CD4-positive, alpha-beta T cell treated with Interferon gamma for 1 hour (primary cell): ENCODE measurements at places on chromosomes 1 and 21.

- peak; percentile 67 for DNase-seq
Measured at GRCh38 chr1:167601442-167602383, 28.3 kb upstream of the RCSD1 start.

DNA sequence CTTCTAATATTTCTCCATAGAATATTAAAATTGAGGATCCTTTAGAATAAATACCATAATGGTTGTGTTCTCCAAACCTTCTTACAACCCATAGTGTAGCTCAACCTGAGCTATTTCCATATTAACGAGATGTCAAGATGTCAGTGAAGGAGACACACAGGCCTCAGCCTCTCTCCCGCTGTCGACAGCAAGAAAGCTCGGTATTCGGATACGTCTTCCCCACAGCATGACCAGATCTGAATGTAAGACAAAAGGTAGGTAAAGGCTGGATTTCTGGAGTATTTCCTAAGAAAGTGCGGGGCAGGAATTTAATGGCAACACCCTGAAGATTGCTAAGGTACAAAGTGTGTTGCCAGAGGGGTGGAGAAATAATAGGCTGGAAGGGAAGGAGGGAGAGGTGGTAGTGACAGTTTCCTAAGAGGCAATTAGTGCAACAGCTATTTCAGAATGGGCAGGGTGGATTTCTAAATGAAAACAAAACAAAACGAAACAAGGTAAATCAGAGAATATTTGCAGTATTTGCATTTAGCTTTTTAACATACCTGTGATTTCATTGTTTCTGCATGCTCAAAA, 1.7 kb downstream of the ADSS2 start:
- DNase-seq, result no peak

DNA sequence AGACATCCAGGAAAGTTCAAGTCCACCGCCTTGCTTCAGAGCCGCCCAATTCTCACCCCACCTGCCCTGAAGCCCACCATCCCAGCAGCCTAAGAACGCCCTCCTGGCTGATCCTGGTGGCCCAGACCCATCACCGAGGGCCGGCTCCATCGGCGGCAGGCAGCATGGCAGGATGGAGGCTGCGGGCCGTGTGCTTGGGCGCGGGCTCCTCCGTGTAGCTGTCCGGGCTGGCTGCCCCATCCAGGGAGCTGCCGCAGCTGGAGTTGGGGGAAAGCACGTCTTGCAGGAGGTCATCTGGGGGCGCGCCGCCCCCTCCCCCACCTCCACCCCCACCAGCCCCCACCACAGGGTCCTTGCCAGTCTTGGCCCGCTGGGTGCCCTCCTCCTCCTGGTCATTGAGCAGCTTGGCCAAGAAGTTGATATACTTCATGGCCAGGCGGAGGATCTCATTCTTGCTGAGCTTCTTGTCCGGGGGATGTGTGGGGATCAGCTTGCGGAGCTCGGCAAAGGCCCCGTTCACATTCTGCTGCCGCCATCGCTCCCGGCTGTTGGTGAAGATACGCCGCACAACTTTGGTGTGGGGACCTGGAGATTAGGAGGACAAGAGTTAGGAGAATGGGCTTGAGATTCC, 12.3 kb downstream of the TAL1 start:
- DNase-seq, result no peak

DNA sequence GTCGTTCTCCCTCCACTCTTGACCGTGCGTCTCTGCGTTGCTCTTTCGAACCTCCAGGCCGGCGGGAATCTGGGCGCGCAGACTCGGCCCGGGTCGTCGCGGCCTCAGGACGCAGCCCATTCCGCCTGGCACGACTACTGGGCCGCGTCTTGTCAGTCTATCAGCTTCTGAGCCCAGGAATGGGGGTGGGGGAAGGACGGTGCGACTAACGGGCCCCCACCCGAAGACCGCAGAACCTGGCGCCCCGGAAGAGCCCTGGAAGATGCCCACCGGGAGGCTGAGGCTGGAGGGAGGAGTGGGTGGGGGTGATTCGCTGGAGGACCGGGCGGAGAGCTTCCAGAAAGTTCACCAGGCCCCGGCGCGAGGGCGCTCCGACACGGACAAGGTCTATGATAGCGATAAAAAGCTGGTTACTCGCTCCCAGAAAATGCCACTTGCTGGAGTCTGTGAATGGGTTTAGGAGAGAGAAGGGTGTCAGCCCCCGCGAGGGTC, 1.7 kb upstream of the DMRTA2 start:
- no peak for DNase-seq

- no peak for DNase-seq
Measured at GRCh38 chr1:9882296-9882944, 27.6 kb downstream of the CTNNBIP1 start.

DNA sequence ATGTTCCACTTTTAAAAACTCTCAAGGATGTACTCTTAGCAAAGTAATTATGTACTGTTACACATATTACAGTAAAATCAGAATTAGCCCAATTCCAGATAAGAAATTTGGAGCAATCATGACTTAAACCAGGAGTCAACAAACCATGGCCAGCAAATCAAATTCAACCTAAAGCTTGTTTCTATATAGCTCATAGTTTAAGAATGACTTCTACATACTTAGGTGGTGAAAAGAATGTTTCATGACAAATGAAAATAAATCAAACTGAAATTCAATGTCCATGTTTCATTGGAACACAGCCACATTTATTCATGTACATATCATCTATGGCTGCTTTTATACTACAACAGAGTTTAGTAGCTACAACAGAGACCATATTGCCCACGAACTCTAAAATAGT, 35.1 kb downstream of the FRRS1 start:
- DNase-seq, result no peak

- DNase-seq, result no peak
Measured at GRCh38 chr1:51924455-51924854, 45.9 kb upstream of the NRDC start.

DNA sequence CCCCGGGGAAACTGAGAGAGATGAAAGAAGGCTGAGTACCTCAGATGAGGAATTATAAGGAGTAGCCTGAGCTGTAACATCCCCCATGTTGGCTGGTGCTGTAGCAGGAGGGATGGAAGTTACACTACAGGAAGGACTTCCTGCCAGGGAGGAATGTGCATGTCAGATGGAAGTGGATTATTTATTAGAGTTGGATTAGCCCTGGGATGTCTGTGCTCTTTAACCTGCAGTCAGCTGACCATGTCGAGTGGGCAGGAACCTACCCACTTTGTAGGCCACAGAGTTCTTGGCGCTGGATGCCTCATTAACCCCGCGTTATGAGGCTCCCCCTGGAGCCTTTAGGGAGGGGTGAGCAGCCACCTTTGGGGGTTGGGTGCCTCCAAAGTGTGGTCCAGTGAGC, 757 bp upstream of the SEMA4A start:
- DNase-seq, result no peak

DNA sequence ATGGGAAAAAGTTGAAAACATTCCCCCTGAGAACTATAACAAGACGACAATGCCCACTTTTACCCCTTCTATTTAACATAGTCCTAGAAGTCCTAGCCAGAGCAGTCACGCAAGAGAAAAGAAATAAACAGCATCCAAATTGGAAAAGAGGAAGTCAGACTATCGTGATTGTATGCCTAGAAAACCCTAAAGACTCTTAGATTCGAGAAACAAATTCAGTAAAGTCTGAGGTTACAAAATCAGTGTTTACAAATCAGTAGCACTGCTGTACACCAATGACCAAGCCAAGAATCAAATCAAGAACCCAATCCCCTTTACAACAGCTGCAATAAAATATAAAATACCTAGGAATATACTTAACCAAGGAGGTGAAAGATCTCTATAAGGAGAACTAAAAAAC, 72.4 kb downstream of the POU2F1 start:
- no peak for DNase-seq

DNA sequence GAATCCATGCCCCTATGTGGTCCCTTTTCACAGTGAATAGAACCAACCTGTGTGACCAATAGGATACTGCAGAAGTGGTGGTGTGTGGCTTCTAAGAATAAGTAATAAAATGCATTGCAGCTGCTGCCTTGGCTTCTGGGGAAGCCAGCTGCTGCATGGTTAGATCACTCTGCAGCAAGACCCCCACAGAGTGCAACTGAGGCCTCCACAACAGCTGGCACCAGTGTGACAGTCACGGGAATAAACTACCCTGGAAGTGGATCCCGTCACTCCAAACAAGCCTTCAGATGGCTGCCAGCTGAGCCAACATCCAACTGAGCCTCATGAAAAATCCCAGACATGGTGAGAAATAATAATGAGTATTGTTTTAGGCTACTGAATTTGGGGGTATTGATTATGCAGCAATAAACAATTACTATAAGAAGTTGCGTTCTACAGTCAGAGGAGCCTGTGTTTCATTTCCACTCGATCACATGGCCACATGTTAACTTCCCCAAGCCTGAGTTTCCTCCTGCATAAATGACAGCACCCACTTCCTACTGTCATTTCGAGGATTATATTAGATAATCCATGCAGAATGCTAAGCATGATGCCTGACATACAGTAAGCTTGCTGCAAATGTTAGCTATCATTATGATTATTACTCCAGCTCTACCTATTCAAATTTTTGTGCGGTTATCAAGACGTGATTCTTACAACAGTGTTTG, 20.8 kb upstream of the COG2 start:
- no peak for DNase-seq
